ENCODE measurements at places on chromosomes 7 and 10.

GRCh38 chr7:38584443-38585210 is 46.5 kb downstream of the AMPH start:
- DNase-seq: peak; percentile 49

DNA sequence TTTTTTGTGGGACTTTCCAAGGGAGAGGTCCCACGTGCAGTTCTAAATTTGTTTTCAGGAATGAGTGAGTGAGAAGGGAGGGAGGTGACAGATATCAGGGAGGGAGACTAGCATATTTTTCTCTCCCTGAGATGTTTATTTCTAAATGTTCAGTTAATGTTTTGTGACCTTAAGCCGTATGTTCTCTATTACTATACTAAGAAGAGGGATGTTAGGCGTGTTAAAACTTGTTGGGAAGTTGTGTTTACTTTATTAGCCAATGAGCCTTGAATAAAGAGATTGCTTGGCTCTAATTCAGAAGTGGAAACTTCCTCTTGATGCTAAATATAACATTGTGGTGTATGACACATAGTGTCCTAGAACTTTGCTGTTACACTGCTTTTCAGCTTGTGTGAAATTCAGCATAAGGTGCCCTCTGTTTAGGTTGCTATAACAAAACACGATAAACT is 37.3 kb downstream of the DNAH11 start:
- DNase-seq: peak; percentile 32

GRCh38 chr10:22702348-22702747 is 12.0 kb downstream of the PIP4K2A start:
- no peak for DNase-seq

GRCh38 chr10:1563028-1563427 is 174.3 kb downstream of the ADARB2 start:
- DNase-seq: no peak

All from urothelium cell line (cell line).